Tibial nerve (tissue), 4 donors: ENCODE measurements at places on chromosomes 3 and 15. TPM values are rescaled to one million over a fixed set of nuclear protein-coding genes. Genes with fewer than 3 reads are reported as not detected.

Gene BFSP2
- total RNA-seq, result 2.6 TPM

Gene RARB
- 22.6 TPM for total RNA-seq

Gene GOLGA8T
- total RNA-seq, result not detected

DNA sequence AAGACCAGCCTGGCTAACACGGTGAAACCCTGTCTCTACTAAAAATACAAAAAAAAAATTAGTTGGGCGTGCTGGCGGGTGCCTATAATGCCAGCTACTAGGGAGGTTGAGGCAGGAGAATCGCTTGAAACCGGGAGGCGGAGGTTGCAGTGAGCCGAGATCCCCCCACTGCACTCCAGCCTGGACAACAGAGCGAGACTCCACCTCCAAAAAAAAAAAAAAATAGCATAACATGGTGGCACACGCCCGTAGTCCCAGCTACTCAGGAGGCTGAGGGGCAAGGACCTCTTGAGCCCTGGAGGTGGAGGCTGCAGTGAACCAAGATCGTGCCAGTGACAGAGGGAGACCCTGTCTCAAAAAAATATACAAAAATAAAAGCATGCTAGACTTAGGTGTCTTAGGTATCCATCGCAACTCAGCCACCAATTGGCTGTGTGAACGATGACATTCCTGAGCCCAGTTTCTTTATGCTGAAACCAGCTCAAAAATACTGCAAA is 6.2 kb downstream of the PLCH1 start:
- no peaks in the 10 kb centered on the region for H3K27me3 ChIP-seq
- no peak for DNase-seq
- no peaks in the 10 kb centered on the region for H3K36me3 ChIP-seq
- no peak overlapping the region for H3K27ac ChIP-seq
- no peak overlapping the region for H3K4me3 ChIP-seq
- no peaks in the 10 kb centered on the region for H3K4me1 ChIP-seq

DNA sequence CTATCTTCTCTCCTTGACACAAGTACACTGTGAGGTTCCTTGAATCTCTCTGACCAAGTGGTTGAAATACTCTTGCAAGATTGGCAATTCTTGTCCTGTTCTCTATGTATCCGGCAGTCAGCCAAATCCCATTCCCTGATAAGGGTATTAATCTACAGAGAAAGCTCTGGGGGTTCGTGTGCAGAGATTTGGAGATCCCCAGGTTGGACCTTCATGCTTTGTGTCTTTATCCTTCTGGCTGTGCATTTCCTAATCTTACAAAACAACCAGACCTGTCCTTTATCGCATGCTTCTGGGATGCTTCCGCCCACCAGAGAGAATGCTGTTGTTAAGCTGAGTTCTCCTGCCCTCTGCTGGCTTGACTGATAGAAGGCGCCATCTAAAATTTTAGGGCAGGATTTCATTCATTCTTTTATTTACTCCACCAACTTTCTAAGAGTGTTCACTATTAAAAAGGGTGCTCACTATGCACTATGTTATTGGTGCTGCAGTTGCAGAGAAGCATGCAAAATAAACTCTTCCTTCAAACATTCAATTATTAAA is 8.6 kb upstream of the SST start:
- no peaks in the 10 kb centered on the region for H3K27me3 ChIP-seq
- no peak overlapping the region for H3K27ac ChIP-seq
- no peaks in the 10 kb centered on the region for H3K36me3 ChIP-seq
- peaks cover 5% of the 10 kb centered on the region for H3K4me1 ChIP-seq
- DNase-seq, result peak; percentile 64

GRCh38 chr3:69941439-69942176 is 57.9 kb upstream of the SAMMSON start:
- no peak for DNase-seq
- H3K4me3 ChIP-seq, result no peak overlapping the region
- no peaks in the 10 kb centered on the region for H3K27me3 ChIP-seq
- H3K36me3 ChIP-seq, result no peaks in the 10 kb centered on the region
- no peaks in the 10 kb centered on the region for H3K4me1 ChIP-seq

DNA sequence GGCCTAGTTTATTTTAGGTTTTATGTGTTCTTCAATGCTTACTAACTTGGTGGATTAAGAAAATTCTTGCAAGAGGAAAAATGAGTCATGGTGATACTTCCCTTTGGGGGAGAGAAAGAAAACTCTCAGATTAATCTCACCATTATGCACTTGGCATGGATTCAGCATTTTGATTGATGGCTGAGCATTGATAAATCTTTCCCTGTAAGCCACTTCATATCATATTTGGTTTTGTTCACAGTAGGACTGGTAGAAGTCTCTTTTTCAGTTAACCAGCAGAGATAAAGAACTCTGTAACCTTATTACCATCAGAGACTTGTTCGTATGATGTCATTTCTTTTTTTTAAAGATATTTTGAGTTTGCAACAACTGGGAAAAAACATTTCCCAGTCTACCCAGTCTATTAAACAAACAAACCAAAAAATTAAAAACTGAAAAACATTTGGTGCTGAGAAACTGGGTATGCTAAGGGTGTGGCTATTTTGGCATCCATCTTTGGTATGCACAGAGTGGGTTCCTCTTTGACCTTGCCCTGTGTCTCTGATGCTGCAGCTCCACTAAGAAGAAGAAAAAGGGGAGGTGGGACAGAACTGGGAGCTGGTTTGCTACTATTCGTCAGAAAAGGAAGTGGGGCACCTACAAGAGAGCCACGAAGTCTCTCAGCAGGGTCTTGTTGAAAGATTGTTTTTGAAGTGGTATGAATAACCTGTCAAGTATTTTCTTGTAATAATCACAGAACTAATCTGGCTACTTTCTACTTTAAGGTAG is 17.2 kb downstream of the TMOD3 start:
- H3K36me3 ChIP-seq, result no peaks in the 10 kb centered on the region
- H3K27me3 ChIP-seq, result no peaks in the 10 kb centered on the region
- no peak for DNase-seq

GRCh38 chr3:126267169-126267975 is 87.0 kb upstream of the ALDH1L1 start:
- H3K4me1 ChIP-seq, result peaks cover 74% of the 10 kb centered on the region
- H3K36me3 ChIP-seq, result no peaks in the 10 kb centered on the region
- peak; percentile 75 for DNase-seq
- peak overlapping the region; percentile 96 for H3K27ac ChIP-seq
- no peaks in the 10 kb centered on the region for H3K27me3 ChIP-seq

- no peaks in the 10 kb centered on the region for H3K27me3 ChIP-seq
- H3K4me1 ChIP-seq, result no peaks in the 10 kb centered on the region
- no peaks in the 10 kb centered on the region for H3K36me3 ChIP-seq
- no peak overlapping the region for H3K4me3 ChIP-seq
- H3K27ac ChIP-seq, result no peak overlapping the region
These were observed 839.0 kb downstream of the TUSC7 start for GRCh38 chr3:117548600-117548999.

DNA sequence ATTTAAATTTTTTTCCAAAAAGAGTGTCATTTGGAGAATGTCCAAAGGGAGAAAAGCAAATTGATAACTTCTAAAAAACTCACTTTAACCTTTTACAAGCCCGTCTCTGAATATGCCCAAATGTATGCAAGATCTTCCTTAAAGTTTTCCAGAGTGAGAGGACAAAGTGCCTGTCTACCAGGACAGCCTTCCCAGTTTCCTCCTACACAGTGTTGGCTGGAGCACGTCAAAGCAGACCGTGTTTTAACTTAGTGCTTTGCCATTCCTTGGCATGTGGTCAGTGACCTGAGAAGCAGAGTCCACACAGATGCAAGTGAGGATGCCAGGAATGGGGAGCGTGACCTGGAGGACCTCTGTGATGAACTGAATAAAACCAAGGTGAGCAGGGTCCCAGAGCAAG is 245.7 kb downstream of the FAM43A start:
- peak overlapping the region; percentile 61 for H3K27ac ChIP-seq
- no peaks in the 10 kb centered on the region for H3K36me3 ChIP-seq
- no peak for DNase-seq
- peaks cover 12% of the 10 kb centered on the region for H3K4me1 ChIP-seq
- no peak overlapping the region for H3K4me3 ChIP-seq
